ENCODE measurements at places on chromosomes 13 and 19.
A peak's percentile ranks its signal among the peaks of the same experiment; 100 is the strongest.

GRCh38 chr19:7633698-7634097, at the start of gene PCP2:
Gene PCP2 (minus strand): TSS chr19:7633719. CDS start chr19:7633457, 262 bp downstream.
- no peak for DNase-seq

DNA sequence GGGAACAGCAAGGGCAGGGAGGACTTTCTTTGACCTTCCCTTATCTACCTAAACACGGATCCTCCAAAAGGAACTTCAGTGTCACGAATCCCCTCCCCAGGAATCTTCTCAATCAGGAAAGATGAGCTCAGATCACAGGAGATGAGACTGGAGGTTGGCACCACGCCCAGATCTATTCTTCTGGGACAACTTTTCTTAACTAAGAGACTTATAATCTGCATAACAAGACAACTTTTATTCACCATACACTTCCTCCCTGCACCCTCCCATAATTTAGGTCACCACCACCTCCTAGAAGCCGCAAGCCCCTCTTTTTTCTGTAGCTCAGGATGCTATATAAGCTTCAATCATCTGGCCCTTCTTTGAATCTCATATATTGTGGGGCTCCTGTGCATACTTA, 19.2 kb upstream of the AKT2 start:
- no peak for DNase-seq

DNA sequence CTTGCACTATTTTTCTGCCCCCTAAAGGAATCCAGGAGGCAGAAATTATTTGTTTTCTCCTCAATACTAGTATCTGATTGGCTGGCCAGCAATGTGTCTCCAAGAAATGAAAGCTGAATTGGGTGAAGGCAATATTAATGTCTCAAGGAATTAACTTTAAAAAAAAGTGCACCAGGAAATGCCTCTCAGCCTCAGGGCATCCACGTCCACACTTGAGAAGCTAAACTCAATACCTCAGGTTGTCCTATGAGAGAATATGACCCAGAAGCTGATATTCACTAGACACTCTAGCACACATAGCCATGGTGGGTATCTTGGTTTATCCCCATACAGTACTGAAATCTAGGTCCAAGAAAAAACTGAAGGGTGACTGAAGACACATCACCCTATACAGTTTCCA, 2.1 kb downstream of the ZNF91 start:
- no peak for DNase-seq

- DNase-seq, result no peak
Measured at GRCh38 chr19:15463861-15464371, 428 bp downstream of the RASAL3 start.

DNA sequence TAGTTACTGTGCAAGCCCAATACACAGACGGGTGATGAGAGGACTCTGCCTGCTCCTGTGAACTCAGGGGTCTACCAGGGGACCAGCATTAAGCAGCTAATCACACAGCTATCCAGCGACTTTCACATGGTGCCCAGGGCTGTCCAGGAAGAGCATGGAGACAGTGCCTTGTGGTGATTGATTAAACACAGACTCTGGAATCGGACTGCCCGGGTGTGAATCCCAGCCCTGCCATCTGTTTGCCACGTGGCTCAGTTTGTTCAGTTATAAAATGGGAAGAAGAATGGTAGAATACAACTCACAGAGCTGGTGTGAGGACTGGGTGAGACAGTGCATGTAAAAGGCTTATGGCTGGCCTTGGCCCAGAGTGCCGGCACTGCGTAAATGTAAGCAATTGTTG, 42.1 kb upstream of the NPAS1 start:
- no peak for DNase-seq

GRCh38 chr19:2624537-2625091, 77.9 kb downstream of the GNG7 start:
- no peak for DNase-seq

- no peak for DNase-seq
Measured at GRCh38 chr13:98900442-98900841, 77.4 kb downstream of the DOCK9 start.

DNA sequence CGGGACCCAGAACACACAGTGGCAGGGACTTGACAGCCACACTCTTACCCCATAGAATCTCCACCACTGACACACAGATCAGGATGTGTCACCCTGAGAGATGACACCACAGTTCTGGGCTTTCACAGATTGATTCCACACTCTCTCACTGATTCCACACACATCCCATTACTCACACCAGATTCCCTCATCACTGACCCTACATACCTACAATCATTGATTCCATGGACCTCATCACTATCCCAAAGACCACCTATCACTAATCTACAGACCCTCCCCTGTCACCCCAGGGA, 57.6 kb upstream of the ZNF527 start:
- DNase-seq, result no peak

DNA sequence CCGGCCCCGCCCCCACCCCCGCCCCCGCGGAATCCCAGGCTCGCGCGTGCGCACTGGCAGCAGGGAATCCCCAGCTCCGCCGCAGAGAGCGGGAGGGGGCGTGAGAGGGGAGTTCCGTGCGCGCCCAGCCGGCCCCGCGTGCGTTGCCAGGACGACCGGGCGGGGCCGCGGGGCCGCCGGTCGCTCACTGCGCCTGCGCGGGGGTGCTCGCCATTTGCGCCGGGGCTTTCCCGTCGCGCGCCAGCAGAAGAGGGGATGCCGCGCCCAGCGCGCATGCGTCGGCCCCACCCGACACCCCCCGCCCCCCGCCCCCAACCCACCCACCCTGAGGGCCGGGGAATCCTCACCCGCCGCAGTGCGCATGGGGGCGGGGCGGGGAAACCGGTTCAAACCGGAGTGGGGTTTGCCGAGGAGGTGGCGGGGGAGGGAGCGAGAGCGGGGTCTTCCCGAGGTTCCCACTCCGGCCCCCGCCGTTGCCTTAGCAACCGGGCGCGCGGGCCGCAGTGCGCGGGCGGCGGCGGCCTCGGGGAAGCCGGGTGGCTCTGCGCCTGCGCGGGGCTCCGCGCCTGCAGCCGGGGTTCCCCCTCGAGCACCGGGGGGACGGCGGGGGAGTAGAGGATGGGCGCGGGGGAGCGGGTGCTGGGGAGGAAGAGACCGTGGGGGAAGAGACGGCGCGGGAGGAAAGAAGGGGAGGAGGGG, 15.1 kb downstream of the CCDC124 start:
- peak; percentile 99 for DNase-seq

- DNase-seq, result no peak
Measured at GRCh38 chr13:110396913-110397381, 89.9 kb downstream of the COL4A2 start.

DNA sequence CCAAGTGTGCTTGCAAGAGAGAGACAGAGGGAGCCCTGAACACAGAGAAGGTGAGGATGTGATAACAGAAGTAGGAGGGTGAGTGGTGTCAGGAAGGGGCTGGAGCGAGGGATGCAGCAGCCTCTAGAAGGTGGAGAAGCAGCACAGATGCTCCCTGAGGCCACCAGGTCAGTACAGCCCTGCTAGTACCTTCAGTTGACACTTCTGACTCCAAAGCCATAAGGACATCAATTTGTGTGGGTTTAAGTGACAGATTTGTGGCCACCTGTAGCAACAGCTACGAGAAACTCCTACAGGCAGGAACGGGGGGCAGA, 6.9 kb downstream of the ERICH4 start:
- no peak for DNase-seq

DNA sequence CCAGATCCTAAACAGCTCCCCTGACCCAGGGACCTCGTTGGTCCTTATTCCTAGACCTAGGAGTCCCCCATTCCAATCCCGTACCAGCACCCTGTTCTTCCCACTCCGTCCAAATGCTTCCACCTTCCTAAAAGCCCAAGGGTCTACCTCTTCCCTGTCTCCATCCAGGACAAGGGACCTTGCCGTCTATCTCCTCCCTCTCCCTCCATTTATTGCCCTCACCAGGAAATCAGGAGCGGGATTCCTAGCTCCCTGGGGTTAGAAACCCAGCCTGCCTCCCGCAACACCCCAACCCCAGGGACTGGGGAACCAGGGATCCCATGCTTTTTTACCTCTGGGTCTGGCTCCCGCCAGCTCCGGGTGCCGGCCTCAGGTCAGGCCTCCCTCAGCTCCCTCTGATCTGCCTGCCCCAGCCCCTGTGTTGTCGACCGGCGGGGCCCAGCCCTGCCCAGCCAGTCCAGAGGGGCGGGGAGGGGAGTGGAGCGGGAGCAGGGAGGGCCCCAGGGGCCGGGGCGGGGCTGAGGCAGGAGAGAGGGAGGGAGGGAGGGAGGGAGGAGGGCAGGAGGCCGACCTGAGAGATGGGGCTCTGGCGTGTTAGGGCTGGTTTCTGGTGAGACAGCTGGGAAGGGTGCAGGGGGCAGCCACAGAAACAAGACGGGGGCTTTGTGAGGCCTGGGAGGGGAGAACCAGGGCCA, at the start of gene B3GNT8:
TSS of gene B3GNT8 (minus strand) at position 423 of the 695 bp plus-strand sequence. CDS start 596 bp downstream, outside the sequence.
- peak; percentile 55 for DNase-seq

Measured in NCI-H2107 (cell line).